ENCODE measurements at places on chromosomes 2 and 18. TPM values are rescaled to one million over a fixed set of nuclear protein-coding genes. Genes with fewer than 3 reads are reported as not detected.

Gene STPG4
- not detected for polyA plus RNA-seq

Gene GALR1
- 0.01 TPM for polyA plus RNA-seq

Gene DSC2
- polyA plus RNA-seq: 2.8 TPM

Gene HSBP1L1
- polyA plus RNA-seq: 19.0 TPM

Gene TMEM163
- polyA plus RNA-seq: 2.4 TPM

Gene HTR2B
- 0.05 TPM for polyA plus RNA-seq

Gene SH2D6
- 0.89 TPM for polyA plus RNA-seq

Gene ALKAL2
- 28.8 TPM for polyA plus RNA-seq

Gene DLGAP1
- 0.09 TPM for polyA plus RNA-seq

Gene CCDC85A
- 2.0 TPM for polyA plus RNA-seq

Gene ECEL1
- 1.3 TPM for polyA plus RNA-seq

Gene CHRND
- not detected for polyA plus RNA-seq
